ENCODE measurements at places on chromosomes 1 and 21.

GRCh38 chr1:61230523-61230922 lies 148.2 kb downstream of the NFIA start:
- no peak for DNase-seq

DNA sequence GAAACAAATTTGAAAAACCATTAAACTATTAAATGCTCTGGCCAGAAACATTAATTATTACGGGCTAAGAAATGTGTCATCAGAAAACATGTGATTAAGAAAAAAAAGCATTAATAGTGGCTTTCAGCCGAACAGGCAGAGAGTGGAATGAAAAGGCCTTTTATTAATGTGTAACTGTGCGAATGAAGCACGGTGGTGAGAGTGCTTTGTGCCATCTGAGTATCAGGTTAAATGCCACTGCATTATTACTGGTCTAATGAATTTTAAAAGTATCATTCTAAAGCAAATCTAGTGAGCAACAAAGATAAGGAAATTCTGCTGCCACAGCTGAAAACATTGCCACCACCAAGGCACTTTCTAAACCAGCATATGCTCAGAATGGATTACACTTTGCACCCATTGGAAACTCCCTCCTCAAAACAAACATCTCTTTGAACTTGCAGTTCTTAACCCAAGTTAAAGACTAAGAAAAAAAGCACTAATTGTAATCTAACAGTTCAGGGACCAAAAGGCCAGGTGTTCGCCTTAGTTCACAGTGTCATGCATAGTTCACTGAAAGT lies 30.0 kb upstream of the SSX2IP start:
- DNase-seq, result no peak

- no peak for DNase-seq
Measured at GRCh38 chr21:15455819-15456462, 273.8 kb upstream of the USP25 start.

DNA sequence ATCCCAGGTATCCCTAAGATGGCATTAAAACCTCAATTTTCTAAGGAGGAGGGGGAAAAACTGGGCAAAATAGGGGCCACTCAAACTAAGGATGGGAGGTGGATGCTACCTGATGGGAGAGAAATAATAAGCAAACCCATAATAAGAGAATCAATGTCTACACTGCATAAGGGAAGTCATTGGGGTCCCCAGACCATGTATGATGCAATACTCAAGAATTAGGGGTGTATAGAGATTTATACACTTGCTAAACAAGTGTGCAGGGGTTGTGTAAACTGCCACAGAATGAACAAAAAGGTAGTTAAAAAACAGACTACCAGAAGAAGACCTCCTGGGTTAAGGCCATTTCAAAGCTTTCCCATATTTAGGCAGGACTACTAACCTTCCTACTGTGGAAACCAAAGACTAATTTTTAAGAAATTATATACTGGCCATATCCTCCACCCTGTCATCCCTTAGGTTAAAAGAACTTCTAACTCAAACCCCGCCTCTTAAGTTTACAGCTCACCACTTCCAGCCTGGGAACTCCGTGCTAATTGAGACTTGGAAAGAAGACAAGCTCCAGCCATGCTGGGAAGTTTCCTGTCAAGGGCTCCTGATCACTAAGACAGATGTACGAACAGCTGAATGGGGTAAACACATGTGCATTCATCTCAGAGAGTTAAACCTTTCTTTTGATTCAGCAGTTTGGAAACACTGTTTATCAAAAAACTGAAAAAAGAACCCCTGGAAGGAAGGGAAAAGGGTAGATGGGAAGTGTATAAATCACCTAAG lies 64.4 kb upstream of the TLR5 start:
- DNase-seq, result no peak

- peak; percentile 18 for DNase-seq
Measured at GRCh38 chr1:53890522-53890941, 935 bp upstream of the YIPF1 start.

DNA sequence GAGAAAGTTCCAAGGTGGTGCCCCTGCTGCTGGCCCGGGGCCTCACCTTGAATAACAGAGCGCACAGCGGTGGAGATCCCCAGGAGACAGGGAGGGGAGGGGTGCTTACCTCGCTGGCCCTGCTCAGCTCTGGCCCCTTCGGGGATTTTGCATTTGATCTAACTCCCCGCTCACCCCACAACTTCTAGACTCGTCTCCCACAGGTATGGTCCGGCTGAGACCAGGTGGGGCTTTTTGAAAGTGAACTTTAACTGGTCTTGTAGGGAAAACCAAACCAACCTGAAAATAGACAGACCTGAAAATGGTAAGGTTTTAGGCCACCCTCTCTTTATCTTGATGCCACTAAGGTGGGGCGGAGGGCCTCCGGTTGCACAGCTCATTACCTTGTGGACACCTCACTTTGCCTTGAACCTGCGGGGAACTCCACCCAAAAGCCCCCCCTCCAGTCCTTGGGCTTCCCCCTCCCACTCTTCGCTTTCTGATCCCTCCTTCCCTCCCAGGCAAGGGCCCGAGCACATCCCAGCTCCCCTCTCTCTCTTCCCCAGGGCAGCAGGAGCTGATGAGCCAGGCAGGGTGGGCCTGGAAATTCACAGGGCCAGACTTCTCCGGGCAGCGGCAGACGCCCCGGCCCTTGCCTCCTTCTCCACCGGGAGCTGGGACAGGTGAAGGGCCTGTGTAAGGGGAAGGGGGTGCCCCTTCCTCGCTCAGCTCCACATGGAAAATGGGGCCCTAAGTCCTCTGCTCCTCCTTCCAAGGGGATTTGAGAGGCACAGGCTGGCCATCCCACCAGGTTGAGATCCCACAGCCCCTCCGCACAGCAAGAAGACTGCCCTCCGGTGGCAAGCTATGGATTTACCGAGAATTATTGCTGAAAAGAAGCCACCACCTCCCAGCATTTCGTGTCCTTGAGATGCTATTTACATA lies 16.1 kb downstream of the TNFRSF8 start:
- peak; percentile 62 for DNase-seq

DNA sequence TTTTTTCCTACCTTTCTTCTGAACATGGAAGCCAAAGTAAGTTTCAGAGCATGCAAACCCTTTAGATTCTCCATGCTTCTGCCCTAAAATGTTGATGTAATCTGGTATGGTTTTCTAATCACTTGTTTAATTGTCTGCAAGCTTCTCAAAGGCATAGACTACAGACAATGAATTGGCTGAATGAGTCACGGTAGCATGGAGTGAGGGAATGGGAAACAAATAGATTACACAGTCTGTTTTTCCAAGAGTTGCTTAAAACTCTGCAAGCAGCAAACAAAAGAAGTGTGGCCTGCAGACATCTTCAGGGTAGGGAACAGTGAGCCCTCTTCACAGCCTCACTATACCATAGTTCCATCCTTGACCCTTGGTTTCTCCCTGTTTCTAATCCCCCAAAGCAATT lies 326.0 kb downstream of the BARHL2 start:
- DNase-seq, result no peak

DNA sequence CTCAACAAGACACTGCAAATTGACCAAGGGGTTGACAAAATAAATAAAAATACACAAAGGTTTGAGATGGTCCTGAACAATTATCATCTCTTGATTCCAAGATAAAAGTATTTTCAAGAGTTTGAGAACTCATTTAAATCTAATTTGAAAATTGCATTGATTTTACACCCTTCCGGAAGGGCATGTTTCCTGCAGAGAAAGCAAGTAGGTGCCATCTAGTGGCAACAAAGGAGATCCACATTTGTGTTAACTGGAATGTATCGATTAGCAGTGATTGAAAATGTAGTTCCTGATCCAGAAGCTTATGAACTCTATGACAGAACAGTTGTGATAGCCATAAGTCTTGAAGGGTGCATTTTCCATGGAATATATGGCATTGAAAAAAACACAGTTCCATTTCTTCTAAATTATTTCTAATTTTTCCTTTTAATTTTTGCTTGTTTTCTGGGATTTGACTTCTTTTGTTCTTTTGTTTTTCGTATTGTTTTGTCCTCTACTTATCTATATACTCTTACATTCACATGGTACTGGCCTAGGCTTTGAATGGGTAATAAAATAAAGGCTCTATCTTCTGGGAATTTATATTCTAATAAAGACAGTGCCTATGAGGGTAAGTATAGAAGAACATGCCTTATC lies 143.7 kb downstream of the DNM3 start:
- DNase-seq, result peak; percentile 8

GRCh38 chr1:167713330-167714081 lies 8.3 kb upstream of the MPZL1 start:
- peak; percentile 14 for DNase-seq

GRCh38 chr1:30901798-30902581 lies 6.6 kb downstream of the SDC3 start:
- no peak for DNase-seq

- no peak for DNase-seq
Measured at GRCh38 chr1:40305451-40305850, 11.6 kb downstream of the COL9A2 start.

DNA sequence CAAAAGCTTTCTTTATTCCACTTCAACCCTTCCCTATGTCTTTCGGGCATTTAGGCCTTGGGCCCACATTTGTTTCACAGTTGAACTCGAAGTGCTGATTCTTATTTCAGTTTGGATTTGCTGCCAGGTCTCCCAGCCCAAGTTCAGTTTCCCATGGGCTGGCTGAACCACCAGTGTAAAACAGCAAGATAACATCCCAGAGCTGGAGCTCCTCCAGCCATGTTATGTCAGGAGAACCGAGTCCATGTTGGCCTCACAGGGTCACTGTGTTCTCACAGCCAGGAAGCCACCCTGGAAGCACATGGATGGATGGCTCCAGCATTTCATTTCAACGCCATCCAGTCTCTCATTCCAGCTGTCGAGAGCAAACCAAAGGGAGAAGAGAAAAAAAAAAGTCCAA lies 45.2 kb upstream of the RXRG start:
- no peak for DNase-seq

Measured in stimulated activated CD4-positive, alpha-beta T cell treated with anti-CD3 and anti-CD28 coated beads, Interleukin-4, amount 100 ng/mL, for 24 hours (primary cell).